ENCODE measurements at places on chromosomes 16 and 17.
A peak's percentile ranks its signal among the peaks of the same experiment; 100 is the strongest.

GRCh38 chr17:12673788-12674187 lies 8.1 kb downstream of the MYOCD start:
- DNase-seq, result no peak

GRCh38 chr17:42659079-42659931 lies at the start of gene TUBG2:
Gene TUBG2, plus strand, starts transcription at chr17:42659284. Its CDS starts 220 bp downstream, at chr17:42659504.
- DNase-seq, result peak; percentile 85

DNA sequence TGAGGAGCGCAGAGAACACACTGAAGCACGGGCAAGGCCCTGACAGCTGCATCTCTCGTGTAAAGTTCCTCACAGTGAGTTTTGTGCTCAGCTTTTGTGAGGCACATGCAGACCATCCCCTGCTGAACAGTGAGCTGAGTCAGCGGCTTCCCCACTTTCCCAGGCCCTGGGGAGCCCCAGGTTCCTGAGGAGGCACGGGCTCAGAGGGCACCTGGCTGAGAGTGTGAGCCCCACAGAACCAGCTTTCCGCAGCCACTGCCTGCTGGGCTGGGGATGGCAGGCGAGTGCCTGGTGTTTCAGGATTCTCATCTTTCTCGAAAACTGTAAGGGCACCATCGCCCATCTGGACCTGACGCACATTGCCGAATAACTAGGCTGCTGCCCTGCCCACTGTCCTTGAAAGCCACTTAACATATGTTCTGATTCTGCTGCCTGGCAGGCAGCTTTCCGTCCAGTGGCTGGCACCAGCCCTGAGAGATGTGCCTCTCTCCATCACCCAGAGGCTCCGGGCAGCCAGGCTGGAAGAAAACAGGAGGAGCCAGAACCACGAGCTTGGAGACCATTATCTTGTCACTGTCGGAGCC lies 266.7 kb upstream of the FOXF1 start:
- DNase-seq, result no peak

DNA sequence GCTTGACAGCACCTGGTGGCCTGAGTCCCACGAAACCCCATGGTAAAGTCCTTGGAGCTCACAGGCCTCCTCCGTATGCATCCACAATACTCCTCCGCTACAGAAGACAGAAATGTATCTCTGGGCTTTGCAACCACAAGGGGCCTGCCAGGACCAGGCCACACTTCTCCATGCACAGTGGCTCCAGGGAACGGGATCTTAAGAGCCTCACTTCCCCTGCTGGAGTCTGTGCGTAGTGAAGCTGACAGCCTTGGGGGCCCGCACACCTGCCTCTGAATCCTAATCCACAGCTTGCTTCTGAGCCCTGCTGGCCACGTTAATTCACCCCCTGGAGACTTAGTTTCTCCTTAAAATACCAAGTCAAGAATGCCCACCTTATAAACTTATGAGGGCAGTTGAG lies 125.7 kb downstream of the COPRS start:
- no peak for DNase-seq
